CD4-positive, CD25-positive, alpha-beta regulatory T cell (primary cell): ENCODE measurements at places on chromosomes 5 and 9. TPM values are rescaled to one million over a fixed set of nuclear protein-coding genes. Genes with fewer than 3 reads are reported as not detected.
A peak's percentile ranks its signal among the peaks of the same experiment; 100 is the strongest.

Gene C5orf58
- total RNA-seq = not detected

Gene ECM2
- total RNA-seq = not detected

Gene RPL35
- total RNA-seq = 1,242 TPM

Gene LCN6
- not detected for total RNA-seq

- no peak overlapping the region for H3K4me3 ChIP-seq
- DNase-seq = no peak
- no peaks in the 10 kb centered on the region for H3K4me1 ChIP-seq
- H3K36me3 ChIP-seq = no peaks in the 10 kb centered on the region
These were observed 62.3 kb downstream of the FOXI1 start for GRCh38 chr5:170168002-170168401.

DNA sequence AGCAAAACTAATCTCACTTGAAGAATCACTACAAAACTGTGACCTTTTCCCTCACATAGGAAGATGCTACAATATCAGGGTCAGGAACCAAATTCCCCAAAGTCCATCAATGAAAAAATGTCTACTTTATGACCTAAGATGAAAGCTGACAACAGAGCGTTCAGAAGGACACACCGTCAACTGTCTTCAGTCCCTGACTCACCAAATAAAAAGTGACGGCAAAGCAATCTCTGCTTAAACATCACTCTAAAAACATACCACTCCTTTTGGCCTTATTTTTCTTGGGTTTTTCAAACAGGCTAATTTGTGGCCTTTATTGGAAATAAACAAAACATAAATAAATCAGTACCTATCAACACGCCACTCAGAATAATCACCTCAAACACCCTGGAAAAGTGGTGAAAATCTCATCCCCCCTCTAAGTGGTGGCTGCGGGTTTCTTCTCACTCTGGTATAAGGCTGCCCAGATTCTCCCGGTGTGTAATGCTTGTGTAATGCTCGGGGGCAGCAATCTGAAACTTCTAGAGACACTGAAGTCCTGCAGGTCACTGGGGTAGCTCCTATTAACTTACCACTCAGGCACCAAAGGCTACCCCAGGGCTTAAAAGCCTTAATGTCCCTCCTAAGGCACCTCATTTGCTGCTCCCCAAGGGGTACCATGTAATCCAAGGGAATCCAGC is 29.5 kb downstream of the SEMA4D start:
- H3K4me1 ChIP-seq = peaks cover 94% of the 10 kb centered on the region
- peaks cover 11% of the 10 kb centered on the region for H3K36me3 ChIP-seq
- DNase-seq = no peak
- H3K27ac ChIP-seq = peak overlapping the region; percentile 87
